WTC11 (cell line): ENCODE measurements at places on chromosomes 4 and X. TPM values are rescaled to one million over a fixed set of nuclear protein-coding genes. Genes with fewer than 3 reads are reported as not detected.

DNA sequence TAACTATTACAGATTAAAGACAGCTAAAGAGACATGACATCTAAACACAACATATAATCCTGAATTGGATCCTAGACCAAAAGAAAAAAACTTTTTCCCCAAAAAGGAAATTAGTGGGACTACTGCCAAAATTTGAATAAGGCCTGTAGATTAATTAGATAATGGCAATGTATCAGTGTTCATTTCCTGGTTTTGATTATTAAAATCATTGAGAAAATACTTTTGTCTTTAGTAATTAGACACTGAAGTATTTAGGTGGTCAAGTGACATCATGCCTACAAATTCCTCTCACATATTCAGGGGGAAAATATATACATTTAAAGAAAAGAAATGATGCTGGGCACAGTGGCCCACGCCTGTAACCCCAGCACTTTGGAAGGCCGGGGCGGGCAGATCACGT, 10.4 kb upstream of the USO1 start:
- no peak for DNase-seq

DNA sequence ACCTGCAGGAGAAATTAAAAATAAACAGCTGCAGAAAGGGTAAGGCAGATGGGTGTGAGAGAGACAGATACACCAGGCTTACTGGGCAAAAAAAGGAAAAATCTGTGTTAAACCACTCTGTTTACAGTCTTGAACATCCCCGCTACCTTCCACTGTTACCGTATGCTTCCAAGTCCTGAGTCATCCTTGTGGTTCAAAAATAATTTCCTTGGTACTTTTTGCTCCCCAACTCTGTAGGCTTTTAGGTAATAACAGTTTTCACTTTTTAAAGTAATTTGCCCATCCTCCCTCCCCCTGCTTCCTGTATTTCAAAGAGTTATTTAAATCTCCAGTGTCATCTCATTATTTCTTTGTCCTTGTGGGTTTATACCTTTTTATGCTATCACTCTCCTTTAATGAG, 210.1 kb upstream of the FAT4 start:
- DNase-seq, result no peak

DNA sequence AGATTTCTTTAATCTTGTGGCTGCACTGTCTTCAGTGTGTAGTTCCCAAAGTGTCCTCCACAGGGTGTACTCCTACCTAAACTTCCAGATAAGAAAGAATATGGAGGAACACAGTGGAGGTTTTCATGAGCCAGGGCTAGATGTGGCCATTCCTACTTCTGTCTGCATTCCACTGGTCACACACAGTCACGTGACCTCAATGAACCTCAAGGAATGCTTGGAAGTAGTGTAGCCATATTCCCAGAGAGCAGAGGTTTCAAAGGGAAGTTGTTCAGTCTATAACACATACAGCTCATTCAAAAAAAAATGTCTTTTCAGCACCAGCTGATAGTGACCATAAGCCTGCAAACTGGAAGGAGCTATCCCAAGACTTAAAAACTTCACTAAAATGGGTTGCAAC, 53.6 kb downstream of the ASB9 start:
- no peak for DNase-seq

DNA sequence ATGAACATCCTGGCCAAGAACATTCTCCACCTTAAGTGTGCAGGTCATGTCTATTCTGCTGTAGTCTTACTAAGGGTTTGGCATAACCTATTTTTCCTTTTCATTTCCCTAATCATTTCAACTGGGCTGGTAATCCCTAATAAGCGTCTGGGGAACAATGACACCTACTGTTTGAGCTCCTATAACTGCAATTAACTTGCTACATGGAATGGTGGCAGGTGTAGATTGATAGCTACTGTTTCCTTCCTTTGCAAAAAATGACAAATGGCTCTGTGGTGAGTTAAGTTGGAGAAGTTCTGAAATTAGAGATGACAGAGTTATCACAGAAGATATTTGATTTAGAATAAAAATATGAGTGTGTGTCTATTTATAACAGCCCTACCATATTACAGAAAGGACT, 104.5 kb upstream of the NAP1L5 start:
- no peak for DNase-seq

GRCh38 chr4:87038837-87039615, 104.2 kb downstream of the AFF1 start:
- peak; percentile 52 for DNase-seq

DNA sequence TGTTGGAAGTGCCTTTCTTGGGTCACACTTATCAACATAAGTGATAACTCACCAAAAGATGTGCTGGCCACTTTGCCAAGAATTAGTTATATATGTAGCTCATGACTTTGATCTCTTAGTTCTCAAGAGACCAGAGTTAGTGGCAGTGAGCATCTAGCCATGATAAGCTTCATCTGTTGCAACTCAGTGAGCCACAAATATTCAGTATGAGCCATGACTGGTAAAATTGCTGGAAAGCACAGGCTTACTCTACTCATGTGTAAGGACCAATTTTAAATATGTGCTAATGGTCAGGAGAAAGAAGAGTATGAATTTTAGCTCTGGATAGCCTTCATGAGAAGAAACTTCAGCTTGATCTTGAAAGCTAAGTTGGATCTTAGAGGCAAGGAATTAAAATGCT, 59.4 kb upstream of the TLL1 start:
- DNase-seq, result no peak

- DNase-seq, result no peak
Observed at GRCh38 chr4:6115746-6116586, 84.4 kb downstream of the JAKMIP1 start.

DNA sequence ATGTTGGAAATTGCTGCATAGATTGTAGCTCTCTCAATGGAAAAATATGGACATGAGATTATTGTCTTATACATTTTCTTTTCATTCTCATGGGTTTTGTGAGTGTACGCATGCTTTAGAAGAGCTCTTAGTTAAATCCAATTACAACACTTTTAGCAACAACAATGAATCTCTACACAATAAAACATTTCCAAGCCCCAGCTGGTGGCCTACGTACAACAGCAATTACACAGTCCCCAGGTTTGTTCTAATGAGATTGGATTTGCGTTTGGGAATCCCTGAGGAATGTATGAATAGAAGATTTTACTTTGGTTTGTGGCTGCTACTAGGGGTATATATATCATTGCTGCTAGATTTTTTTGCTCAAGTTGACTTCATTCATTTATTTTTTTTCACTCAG, 98.6 kb downstream of the FHDC1 start:
- DNase-seq, result no peak

GRCh38 chr4:133151691-133152329, 2.7 kb downstream of the PCDH10 start:
- DNase-seq, result peak; percentile 75

DNA sequence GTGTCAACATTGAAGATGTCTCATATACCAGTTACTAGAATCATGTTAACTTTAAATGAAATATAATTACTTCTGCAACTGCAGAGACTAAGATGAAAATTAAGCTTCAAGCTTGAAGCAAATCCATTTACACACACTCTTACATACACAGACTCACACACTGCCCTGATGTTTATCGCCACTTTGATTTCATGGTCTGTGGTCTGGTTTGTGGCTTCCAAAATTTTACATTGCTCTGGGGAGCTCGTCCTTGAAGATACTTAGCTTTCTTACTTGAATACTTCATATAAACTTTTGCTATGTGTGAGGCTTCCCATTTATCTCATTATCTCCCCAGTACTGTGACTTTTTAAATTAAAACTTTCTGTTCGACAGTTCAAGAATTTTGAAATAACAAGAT, 35.8 kb downstream of the ARHGEF38 start:
- no peak for DNase-seq

Gene HAND2
- total RNA-seq, result 0.09 to 0.13 TPM in 2 of 3 replicates, not detected in the other

Gene GAGE12J
- total RNA-seq, result not detected in 3 replicates

Gene PF4V1
- total RNA-seq, result not detected in 3 replicates

Gene LRAT
- 33.0 to 37.7 TPM (median 34.5 TPM) in 3 replicates for total RNA-seq

Gene NEUROG2
- total RNA-seq, result 0.09 TPM in 2 of 3 replicates, not detected in the other

Gene TRIM75
- not detected in 3 replicates for total RNA-seq

Gene SLC2A9
- 0.64 TPM in 1 of 3 replicates, not detected in the others for total RNA-seq

Gene ERAS
- not detected in 3 replicates for total RNA-seq

Gene PABPC5
- 1.2 to 1.7 TPM (median 1.7 TPM) in 3 replicates for total RNA-seq

Gene ANAPC10
- total RNA-seq, result 17.7 to 20.8 TPM (median 18.2 TPM) in 3 replicates

Gene NKX6-1
- total RNA-seq, result 0.09 to 0.14 TPM (median 0.09 TPM) in 3 replicates
